Hematopoietic multipotent progenitor cell treated with erythropoietin and hydrocortisone succinate and interleukin-3 and kit ligand, for 8 days (in vitro differentiated cells): ENCODE measurements at places on chromosomes 11 and 22.

- DNase-seq = no peak
These were observed 1.3 kb downstream of the MRGPRE start for GRCh38 chr11:3230636-3231549.

DNA sequence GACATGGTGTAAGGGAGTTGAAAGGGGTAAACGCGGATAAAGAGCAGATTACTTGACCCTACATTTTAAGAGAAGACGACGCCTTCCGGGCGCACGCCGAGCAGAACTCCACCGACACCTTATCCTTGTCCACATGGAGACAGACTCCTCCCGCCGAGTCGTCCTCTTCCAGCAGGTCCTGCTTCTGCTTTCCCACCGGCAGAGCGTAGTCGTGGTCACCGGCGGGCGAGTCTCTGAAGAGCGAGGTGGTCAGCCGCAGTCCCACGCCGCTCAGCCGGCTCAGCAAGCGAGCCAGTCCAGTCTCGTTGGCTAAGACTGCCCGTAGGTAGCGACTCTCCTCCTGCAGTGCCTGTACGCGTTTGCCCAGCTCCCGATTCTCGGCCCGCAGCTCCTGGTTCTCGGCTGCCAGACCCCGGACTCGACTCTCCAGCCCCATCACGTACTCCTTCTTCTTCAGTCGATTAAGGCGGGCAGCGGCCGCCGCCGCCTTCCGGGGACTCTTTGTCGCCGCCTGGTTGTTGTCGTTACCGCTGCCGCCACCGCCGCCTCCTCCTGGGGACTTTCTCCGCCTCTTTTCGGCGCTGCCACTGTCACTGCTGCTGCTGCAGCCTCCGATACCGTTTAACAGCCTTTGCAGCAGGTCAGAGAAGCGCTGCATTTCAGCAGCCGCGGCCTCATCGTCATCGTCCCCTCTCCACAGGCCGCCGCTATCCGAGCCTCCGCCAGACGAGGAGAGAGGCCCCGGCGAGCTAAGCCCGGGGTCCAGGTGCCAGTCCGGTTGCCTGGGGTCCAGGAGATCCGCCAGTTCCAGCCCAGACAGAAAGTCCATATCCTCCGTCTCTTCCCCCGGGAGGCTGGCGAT, 945 bp downstream of the CREBZF start:
- DNase-seq = peak; percentile 80

GRCh38 chr11:36156161-36156816, 132.9 kb downstream of the COMMD9 start:
- DNase-seq = no peak

GRCh38 chr22:24142241-24142640, 39.0 kb upstream of the SUSD2 start:
- DNase-seq = no peak

DNA sequence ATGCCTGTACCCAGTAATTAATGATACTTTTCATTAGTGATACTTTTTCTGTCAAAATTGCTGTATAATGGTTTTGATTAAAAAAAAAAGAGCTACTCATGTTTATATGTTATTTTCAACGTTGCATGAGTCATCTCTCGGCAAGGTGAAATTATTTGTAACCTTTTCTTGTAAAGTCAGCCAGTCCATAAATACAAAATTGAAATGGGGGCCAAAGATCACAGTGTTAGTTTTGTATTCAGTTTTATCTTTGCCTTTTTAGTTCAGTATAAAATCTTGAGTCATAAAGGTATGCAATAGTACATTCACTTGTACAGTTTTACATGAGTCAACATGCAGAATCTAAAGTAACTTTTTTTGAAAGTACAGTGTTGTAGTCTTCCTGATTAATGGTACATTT, 4.3 kb downstream of the ARHGEF12 start:
- no peak for DNase-seq

DNA sequence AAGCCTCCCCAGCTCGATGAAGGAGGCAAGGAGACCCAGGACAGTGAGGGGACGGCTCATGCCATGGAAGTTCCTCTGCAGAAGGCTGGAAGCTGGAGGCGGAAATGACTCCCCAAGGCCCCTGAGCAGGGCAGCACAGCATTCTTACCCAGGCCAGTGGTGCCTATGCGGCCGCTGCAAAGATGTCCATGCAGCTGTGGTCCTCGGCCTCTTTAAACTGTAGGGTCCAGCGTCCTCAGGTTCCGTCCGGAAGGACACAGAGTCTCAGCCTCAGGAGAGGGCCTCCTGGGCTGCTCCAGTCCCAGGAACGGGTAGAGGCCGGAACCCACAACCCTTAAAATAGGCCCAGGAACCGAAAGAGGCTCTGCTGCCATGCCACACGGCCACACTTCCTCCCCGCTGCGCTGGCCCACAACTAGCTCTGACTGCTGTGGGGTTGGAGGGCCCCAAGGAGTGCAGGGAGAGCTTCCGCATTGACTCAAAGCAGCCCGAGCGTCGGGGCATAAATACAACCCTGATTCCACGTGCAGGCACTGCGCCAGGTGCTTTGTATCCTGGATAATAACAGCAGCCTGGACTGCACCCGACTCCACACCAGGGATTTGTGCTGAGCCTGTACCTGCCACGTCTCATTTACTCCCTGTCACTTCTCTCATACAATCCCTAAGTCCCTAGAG, 5.5 kb downstream of the KIAA0930 start:
- peak; percentile 28 for DNase-seq

- DNase-seq = no peak
These were observed 164.2 kb downstream of the FAM76B start for GRCh38 chr11:95625164-95625900.

GRCh38 chr11:72141066-72141465, 5.5 kb downstream of the FOLR3 start:
- no peak for DNase-seq
